ENCODE measurements at places on chromosomes 1 and 21.

- no peak for DNase-seq
These were observed 9.0 kb downstream of the LGR6 start for GRCh38 chr1:202202500-202203168.

DNA sequence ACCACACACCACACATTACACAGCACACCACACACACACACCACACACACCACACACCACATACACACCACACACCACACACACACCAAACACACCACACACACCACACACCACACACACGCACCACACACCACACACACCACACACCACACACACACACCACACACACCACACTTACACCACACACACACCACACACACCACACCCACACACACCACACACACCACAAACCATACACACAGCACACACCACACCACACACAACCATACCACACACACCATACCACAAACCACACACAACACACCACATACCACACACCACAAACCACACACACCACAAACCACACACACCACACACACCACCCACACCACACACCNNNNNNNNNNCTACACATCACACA, 40.9 kb upstream of the SIK1 start:
- no peak for DNase-seq

- no peak for DNase-seq
These were observed 26.0 kb upstream of the PDXK start for GRCh38 chr21:43692949-43693348.

- no peak for DNase-seq
These were observed 19.2 kb downstream of the NFASC start for GRCh38 chr1:204889681-204890383.

GRCh38 chr1:222288053-222288452, 259.9 kb downstream of the HHIPL2 start:
- no peak for DNase-seq

DNA sequence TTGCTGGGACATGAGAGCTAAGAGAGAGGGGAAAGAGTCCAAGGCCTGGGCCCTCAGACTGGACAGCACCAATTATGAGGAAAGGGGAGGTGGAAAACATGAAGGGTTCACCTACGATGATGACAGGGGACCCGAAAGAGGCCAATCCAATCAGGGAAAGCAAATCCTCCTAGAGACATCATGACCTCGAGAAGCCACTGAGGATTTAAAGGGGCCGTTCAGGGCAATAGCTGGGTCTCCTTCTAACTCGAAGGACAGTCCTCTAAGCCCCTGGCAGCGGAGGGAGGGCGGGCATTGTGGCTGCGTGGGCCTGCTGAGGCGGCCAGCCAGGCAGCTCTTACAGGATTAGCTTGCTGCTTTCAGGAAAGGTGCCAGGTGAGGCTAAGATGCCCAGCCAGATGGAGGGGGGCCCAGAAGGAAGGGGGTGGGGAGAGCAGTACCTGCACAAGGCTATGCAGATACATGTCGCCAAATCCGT, 7.4 kb downstream of the MEF2D start:
- no peak for DNase-seq
